Activated B cell treated with CpG ODN at 0.5 μM for 24 hours (primary cell): ENCODE measurements at places on chromosomes 5 and 9.

- DNase-seq: no peak
Observed at GRCh38 chr9:15935661-15936305, 382.9 kb downstream of the CCDC171 start.

DNA sequence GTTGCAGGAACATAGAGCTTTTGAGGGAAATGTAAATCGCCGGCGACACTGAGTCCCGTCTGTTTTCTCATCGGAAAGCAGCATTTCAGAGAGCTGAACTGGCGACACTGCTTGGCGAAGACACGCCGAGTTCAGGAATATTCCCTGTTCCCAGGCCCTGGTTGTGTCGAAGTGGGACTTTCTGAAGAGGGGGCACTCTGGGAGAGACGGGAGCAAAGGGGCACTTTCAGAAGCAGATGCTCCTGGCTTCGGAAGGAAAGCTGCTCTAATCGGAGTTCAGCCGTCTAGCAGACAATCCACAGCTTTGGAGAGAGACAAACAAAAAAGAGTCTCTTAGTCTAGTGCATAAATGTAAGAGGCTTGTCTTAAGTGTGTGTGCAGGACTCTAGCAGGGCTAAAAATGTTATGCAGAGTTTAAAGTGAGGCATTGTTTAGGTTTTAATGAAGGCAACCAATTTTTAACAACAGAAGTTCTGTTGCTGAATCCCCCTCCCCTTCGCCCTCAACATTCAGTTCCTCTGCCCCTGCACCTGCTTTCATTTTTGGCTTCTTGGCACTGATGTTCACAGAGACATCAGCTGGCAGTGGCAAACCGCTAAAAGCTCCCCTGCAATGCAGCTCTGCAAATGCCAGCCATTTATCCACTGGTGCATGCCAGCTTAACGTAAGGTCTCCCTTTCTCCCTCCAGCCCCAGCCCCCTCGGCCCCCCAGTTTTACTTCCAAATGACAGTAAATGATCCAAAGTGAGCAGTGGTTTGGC is 289.5 kb upstream of the MPDZ start:
- DNase-seq: no peak

DNA sequence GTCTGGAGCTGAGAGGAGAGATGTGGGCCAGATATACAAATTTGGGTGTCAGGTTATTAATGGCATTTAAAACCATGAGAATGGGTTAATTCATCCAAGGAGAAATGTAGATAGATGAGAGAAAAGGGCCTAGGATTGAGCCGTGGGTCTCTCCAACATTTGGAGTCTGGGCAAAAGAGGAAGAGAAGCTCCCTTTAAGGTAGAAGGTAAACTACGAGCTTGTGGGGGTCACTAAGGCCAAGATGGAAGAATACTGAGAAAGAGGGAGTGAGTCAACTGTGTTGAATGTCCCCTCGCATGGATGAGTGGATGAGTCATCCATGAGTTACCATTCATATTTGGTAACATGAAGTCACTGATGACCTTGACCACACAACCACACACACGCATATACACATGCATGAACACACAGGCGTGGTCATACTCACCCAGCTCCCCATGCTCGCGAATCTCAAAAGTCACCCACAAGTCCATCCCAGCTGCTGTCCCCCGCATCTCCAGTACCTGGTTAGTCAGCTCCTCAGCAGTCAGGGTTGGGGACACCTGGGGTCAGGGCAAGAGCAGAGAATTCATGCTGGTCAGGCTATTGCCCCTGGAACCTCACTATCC is 6.8 kb upstream of the FCHSD1 start:
- no peak for DNase-seq

DNA sequence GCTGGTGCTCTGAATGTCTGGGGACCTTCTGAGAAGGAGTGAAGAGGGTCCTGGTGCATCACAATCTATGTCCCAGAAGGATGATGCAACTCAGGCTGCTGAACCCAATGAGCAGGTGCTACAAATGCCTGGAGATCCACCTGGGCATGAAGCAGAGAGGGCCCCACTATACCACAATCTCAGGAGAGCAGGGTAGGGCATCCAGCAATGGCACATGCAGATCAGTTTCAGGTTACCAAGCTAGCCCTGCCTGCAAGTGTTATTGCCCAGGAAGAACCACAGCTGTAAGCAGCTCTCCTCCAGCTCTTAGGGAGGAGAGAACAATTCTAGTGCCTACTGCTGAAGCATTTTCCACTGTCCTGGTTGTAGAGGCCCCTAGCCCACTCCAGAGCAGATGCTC is 389.2 kb upstream of the TNC start:
- no peak for DNase-seq

GRCh38 chr9:89440951-89441654 is 56.8 kb downstream of the SEMA4D start:
- DNase-seq: no peak

GRCh38 chr9:129620669-129621295 is at the start of gene C9orf50:
TSS of gene C9orf50 (minus strand) at chr9:129621101. CDS start at chr9:129620574, 527 bp downstream.
- no peak for DNase-seq

GRCh38 chr9:100087218-100087617 is 11.6 kb downstream of the ERP44 start:
- no peak for DNase-seq

DNA sequence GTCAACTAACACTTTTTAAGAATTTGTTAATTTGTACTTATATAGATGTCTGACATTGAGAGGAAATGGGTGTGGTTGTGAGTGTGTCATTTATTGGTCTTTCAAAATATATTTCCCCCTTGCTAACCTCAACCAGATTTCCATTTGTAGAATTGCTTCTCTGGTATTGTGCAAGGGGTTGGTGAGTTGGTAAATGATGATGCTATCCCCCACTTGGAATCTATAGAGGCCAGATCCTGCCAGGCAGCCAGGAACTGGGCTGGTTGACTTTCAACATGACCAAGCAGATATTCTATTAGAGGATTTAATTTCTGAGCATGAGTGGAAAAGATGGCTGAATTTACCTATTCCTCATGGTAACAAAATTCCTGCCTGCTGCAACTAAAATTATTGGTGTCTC is 306.6 kb upstream of the KIF2A start:
- DNase-seq: no peak

GRCh38 chr5:174733836-174734235 is 9.5 kb downstream of the MSX2 start:
- no peak for DNase-seq

DNA sequence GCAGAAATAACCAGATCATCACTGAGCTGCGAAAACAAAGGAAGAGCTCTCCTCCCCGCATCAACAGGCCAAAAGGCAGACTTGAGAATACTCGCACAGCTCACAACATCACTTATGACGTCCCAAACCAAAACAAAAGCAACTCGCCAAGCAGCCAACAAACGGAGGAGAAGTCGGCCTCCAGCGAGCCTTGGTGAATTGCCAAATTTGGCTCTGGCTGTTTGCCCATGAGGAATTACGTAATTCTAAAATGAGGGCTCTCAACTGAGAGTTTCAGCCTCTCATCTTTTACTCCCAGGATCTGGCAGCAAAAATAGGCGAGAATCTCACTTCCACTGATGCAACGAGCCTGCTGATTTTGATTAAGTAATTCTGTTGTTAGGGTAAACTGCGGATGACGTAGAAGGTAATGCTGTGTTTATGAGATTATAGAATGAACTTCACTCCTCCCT is 51.7 kb upstream of the SEMA6A start:
- DNase-seq: no peak
